ENCODE measurements at places on chromosomes 1 and 21.
A peak's percentile ranks its signal among the peaks of the same experiment; 100 is the strongest.

GRCh38 chr1:150186789-150187559 lies 37.3 kb downstream of the PLEKHO1 start:
- peak; percentile 4 for DNase-seq

DNA sequence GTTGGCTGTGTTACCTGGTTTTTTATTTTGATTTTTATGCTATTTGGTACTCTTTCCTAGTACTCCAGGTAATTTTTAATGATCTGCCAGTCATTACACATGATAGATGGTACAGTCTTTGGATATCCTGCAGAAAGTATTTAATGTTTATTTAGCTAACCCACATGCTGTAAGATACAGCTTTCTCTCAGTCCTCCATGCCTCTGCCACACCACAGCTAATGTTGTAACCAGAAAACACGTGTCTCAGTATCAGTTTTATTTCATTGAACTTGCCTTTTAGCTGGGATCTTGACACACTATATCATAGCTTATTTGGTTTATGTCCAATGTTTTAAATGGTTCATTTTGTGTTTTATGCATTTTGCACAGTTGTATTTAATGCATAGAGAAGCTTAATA lies 1648.4 kb downstream of the KCNT2 start:
- no peak for DNase-seq

GRCh38 chr1:76093522-76094312 lies 19.2 kb downstream of the ST6GALNAC3 start:
- no peak for DNase-seq

GRCh38 chr1:93437976-93438605 lies 9.8 kb upstream of the FNBP1L start:
- DNase-seq: no peak

DNA sequence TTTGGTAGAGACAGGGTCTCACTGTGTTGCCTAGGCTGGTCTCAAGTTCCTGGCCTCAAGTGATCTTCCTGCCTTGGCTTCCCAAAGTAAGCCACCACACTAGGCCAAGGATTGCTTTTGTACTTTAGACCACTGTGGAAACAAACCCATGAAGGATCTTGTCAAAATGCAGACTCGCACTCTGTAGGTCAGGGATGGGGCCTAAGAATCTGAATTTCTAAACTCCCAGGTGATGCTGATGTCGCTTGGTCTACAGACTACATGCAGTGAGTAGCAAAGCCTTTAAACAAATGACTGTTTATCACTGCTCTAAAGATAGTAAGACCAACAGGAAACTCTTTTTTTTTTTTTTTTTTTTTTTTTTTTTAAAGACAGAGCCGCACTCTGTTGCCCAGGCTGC lies 54.1 kb upstream of the MUTYH start:
- DNase-seq: no peak

DNA sequence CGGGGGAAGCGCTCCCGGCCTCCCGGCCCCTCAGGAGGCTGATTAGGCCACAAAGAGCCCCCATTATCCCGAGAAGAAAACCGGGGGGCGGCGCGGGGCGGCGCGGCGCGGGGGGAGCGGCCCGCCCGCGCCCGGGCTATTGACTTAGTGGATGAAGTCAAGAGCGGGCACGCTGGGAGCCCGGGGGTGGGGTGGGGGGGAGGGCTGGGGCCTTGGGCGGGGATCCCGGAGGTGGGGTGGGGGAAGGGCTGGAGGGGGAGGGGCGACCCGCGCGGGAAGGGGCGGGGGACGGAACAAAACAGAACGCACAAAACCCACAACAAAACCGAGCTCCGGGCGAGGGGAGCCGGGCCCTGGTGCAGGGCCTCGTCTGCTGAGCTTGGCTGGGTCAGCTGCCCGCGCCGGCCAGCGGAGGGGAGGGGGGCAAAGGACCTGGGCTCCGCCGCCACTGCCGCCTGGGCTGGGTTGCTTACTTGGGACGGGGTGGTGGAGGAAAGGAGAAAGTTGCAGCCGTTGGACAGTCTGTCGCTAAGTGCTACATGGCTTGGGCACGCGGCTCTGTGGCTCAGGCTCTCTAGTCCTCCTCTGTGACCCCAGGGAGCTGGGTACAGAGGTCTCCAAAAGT lies 16.3 kb downstream of the PAX7 start:
- no peak for DNase-seq

DNA sequence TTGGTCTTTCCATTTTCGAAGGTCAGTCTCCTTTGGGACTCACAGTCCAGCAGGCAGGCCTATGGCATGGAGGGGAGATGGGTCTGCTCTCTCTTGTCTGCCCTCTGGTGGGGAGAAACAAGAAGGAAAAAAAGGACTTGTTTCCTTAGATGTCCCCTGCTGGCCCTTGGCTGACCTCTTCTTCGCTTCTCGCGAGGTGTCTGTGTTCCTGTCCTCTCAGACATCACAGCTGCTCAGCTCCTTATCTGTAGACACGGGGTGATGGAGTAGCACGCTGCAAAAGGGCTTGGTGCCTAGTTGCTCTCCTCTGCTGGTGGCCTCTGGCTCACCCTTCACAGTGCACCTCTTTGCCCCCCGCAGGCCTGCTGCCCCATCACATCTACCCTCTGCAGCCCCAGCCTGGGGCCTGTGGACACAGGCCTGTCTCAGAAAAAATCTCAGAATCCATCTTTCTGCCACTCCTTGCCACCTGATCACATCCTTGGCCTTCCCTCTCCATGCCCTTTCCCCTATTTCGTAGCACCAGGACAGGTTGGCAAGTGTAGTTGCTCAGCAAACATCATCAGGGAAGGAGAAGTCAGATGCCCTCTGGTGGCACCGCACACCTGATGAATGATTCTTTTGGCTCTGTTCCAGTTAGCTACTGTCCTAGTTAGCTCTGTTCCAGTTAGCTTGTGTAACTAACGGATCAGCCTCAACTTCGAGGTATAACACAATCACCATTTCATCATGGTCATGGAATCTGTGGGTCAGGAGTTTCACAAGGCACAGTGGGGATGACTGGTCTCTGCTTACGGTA lies 18.7 kb upstream of the AK2 start:
- peak; percentile 4 for DNase-seq

DNA sequence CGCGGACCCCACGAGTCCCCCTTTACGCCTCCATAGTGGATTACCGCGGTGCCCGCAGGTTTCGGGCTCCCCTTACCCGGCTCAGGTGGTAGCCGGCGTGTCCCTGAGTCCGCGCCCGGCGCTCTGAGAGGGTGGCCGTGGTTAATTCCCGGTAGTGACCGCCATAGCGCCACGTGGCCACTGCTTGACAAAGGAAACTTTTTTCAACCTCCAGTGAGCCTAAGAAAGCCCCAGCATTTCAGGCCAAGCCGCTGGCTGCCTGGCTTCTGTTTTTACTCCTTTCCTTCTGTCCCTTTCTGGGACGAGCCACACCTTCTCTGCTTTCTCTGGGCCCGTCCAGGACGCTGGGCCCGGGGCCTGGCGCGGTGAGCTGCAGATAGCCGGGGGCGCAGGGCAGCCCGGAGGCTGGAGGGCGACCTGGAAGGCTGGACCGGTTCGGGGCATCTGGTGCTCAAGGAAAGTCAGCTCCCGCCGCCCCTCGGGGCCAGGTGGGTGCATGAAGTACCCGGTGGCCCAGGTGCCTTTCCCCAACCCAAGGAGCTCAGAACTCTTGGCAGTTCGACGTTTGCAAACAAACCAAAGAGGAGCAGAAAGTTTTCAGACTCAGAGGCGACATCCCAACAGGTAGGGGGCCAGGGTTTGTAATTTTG lies 540 bp upstream of the C1orf198 start:
- no peak for DNase-seq

DNA sequence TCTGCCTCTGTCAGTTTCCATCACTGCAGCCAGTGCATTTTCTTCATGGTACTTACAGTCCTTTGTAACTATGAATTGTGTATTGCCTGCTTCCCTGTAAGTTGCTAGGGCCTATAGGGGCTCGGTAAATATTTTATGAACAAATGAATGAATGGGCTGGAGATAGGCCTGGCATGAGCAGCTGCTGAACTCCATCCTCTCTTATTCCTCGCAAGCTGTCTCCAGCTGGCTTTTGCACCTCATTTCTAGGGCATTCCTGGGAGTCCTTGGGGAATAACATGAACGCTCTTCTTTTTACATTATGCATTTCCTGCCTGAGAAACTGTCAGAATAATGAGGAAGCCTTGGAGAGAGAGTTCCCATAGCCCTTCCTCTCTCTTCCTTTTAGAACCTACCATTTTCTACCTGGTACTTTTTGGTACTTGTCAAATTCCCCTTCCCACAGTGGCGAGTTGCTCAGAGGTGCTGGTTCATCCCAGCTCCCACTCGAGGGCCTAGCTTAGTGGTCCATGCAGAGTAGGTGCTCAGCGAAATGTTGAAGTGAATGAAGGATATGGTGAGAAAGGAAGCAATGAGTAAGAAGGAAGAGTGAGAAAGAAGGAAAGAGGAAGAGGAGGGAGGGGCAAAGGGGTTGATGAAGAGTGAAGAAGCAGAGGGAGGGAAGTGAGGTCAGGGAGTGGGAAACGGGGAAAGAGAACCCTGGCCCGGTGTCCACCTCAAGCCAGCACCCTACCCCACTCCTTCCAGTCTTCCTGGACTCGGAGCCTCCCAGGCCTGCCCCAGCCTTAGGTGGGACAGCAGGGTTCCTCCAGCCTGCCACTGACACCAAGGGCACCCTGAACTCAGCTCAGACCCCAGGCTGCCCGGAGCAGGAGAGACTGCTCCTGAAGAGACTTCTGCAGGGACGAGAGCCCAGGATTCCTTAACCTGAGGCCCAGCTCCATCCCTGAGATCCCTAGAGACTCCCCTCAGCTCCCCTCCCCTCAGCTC lies 29.6 kb downstream of the KCNC4 start:
- DNase-seq: no peak

DNA sequence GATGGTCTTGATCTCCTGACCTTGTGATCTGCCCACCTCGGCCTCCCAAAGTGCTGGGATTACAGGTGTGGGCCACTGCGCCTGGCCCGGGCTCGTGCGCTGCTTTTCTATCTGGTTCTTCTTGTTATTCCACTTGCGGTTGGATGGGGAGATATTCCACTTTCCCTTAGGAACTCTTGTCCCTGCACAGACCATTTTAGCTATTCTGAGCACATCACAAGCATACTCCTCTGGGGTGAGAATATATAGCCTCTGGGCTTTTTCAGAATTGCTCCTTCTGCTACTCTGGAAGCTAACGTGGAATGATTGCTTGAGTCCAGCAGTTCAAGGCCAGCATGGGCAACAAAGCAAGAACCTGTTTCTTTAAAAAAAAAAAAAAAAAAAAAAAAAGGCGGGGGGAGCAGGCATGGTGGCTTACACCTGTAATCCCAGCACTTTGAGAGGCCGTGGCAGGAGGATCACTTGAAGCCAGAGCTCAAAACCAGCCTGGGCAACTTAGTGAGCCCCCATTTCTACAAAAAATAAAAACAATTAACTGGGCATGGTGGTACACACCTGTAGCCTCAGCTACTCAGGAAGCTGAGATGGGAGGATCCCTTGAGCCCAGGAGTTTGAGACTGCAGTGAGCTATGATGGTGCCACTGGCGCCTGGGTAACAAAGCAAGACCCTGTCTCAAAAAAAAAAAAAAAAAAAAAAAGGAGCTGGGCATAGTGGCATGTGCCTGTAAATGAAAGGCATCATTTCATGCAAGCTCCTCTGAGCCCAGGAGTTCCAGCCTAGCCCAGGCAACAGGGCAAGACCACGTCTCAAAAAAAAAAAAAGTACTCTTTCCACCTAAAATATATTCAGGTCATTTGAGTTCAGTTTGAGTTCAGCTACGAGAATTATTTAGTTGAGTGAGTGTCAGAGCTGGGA lies 11.8 kb upstream of the PGD start:
- DNase-seq: no peak

DNA sequence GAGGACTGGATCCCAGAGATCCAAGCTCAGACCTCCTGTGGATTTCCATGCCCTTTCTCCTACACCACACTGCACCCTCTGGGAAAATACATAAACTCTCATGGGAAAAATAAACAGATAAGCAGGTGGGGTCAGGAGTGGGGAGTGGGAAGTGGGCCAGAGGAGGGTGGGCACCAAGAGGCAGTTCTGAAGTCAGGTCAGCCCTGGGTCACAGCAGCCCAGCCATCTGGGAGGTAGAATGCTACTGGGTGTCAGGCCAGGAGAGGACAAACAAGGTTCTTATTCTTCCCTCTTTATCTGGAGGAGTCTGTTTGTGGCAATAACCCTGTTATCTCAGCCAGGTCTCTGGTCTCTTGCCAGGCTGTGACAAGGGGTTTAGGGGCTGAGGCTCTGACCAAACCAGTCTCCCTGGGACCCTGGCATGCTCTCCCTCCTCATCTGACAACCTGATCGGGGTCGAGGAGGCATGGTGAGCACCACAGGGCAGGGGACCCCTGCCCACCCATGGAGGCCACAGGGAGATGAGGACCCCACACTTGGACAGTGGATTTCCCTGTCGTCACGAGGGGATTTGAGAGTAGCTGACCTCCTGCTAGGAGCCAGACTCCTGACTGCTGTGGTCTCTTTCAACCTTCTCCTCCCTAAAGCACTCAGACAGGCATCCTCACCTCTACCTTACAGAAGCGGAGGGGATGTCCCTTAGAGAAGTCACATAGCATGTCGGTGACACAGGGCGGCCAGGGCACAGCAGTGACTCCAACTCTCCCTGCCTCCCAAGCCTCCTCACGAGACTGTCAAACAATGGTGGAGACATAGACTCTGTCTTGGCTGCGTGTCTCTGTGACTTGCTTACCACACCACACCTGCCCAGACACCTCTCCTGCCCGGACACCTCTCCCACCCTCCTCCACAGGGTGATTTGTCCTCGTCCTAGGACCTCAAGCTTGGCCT lies 51.3 kb upstream of the IFFO2 start:
- DNase-seq: no peak

GRCh38 chr1:43942411-43942810 lies 4.3 kb upstream of the IPO13 start:
- DNase-seq: no peak

DNA sequence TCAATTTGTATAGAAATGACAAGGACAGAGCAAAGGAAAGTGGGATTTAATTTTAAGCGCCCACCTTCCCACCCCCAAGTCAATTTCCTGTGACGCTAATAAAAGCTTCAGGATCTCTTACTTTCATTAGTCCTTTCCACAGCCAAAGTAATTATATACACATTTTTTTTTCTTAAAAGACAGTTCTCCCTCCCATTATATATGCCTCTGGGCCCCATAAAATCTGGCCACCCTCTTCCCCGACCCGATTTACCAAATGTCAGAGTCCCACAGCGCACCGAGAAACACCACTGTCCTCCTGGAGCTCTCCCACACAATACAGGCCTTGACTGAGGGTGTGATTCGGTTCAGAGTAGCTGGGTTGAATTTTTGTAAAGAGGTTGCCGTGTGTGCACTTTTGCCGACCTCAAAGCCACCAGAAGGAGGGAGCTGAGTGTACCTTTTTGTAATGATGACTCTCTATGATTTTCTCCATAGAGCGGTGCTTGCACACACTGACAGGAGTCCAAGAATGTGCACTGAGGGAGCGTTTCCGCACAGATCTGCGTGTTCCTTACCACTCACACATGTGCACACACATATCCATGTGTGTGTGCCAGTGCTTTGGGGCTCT lies 26.2 kb upstream of the IL10 start:
- DNase-seq: no peak

DNA sequence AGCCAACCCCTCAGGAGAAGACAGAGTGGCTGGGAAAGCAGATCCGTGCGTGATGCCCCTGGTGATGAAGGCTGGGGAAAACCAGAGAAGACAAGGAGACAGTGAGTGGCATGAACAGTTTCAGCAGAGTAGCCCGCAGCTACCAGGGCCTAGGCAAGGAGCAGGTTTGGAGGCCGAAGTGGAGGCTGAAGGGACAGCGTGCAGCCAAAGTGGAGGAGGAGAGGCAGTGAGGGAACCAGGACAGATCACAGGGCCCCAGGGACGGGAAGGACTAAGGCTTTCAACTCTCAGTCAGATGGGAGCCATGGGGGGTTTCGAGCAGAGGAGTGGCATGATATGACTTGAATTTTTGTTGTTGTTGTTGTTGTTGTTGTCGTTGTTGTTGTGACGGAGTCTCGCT lies 59.9 kb upstream of the SELENON start:
- no peak for DNase-seq

GRCh38 chr1:239276051-239276450 lies 110.3 kb upstream of the CHRM3 start:
- DNase-seq: no peak

All from activated CD4-positive, CD25-positive, alpha-beta regulatory T cell (primary cell).